ENCODE measurements at places on chromosomes 7 and 10. TPM values are rescaled to one million over a fixed set of nuclear protein-coding genes. Genes with fewer than 3 reads are reported as not detected.

PRSS2 gene
- total RNA-seq: 9.0 TPM

DNA sequence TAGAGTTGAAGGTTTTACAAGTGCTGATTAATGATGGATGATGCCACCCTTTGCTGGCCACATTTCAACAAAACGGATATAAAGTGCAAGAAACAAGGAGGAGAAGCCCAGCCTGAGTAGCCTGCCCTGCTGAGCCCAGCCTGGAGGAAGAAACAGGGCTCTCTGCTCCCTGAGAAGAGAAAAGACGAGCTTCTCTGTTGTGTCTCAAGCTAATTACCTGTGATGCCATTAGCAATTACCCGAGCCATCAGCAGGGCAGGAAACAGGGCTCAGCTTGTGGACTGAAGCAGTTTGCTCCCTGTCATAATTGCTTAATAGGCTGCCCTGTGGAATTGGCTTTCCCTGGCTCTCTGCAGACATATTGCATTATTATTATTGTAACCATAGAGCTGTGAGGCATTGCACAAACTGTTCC is 709.3 kb upstream of the AUTS2 start:
- no peak for DNase-seq

- DNase-seq: no peak
Measured at GRCh38 chr10:72846238-72846637, 47.3 kb upstream of the OIT3 start.

- no peak for DNase-seq
Measured at GRCh38 chr7:82359426-82359825, 84.2 kb downstream of the CACNA2D1 start.

- peak; percentile 88 for DNase-seq
Measured at GRCh38 chr10:71314028-71314693, 4.9 kb upstream of the SLC29A3 start.

CXCL12 gene
- 206 TPM for total RNA-seq

DNA sequence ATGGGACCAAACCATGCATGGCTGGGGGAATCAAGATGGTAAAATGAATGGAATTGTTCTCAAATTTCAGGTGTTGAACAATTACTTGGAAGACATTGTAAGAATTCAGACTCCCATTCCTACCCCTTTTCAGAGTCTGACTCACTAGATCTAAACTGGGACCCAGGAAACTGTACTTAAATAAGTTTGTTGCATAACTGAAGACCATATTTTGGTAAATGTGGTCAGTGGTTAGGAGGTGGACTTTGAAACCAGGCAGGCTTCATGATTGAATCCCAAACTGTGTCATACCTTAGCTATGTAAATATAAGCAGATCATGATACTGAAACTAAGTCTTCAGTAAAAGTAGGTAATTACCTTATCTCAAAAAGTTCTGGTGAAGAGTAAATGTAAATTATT is 41.7 kb downstream of the ZWINT start:
- DNase-seq: no peak

- DNase-seq: peak; percentile 65
Measured at GRCh38 chr10:131875501-131875900, 25.3 kb upstream of the PPP2R2D start.

DNA sequence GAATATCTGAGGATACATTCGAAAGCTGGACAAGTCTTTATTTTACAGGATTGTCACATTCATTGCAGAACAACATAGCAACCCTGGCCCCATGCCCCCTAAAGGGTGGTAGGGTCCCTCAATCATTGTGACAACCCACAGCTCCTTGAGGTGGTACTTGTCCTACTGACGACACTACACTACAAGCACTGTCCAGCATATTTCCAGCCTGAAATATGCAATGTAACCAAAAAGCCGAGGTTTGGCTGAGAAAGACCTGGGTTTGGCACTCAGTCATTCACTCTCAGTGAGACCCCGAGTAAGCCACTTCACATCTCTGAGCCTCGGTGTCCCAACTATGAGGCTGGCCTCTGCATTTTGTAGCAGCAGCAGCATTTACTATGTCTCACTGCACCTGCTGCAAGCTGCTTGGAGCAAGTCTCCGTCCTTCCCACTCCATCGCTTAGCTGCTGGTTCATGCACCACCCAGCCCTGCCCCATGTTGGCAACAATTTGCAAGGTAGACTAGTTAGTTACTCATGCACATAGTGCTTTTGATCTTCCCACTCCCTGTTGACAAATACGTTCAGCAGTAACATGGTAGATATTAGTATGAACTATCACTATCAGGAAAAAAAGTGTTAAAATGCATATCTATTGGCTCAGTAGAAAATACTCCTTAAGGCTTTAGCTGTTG is 43.6 kb upstream of the TNPO3 start:
- no peak for DNase-seq

DNA sequence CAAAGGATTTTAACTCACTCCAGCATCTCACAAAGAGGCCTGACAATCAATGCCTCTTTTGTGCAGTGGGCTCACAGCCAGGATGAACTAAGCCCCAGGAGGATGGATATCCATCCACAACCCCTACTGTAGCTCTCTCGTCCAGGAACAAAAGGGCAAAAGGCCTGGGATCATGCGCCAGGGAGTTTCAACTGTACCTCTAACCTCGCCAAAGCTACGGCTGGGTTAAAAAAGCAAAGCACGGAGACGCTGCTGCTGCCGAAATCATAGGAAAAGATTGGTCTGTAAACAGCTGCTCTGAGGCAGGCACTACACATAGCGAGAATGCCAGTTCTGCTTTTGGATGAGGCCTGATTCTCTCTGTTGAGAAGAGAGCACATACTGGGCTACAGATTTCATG is 32.1 kb downstream of the VSTM4 start:
- no peak for DNase-seq

GRCh38 chr7:24917510-24918239 is 62.3 kb downstream of the OSBPL3 start:
- DNase-seq: no peak

PLPP4 gene
- not detected for total RNA-seq

DNA sequence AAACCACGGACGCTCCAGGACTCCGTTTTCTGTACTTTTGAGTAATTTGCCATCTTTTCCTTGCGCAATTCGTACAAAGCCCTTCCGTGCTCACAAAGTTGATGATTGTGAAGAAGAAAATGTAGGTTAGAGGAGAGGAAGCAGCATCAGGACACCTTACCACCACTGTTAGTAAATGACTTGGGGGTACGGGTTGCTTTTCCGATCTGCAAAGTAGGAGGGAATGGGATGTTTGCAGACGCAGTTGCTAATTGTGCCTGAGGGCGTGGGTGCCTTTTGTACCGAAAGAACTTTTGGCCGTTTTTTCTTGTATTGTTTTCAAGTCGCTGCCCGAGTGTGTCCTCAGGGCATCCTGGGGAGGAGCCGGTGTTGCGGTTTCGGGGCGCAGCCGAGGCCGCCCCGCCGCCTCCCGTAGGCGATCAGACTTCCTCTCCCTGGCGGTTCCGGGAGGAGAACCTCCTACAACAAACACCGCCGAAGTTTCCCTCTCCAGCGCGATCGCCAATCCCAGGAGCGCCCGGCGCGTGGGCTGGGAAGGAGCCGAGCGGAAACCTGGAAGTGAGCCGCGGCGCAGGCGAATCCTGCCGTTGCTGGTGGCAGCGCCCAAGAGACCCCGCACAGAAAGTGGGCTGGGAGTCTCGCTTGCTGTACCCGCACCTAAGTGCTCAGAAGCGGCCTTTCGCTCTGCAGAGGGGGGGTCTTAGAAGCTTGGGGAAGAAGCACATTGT is 1.0 kb downstream of the PRR15 start:
- peak; percentile 89 for DNase-seq

DNA sequence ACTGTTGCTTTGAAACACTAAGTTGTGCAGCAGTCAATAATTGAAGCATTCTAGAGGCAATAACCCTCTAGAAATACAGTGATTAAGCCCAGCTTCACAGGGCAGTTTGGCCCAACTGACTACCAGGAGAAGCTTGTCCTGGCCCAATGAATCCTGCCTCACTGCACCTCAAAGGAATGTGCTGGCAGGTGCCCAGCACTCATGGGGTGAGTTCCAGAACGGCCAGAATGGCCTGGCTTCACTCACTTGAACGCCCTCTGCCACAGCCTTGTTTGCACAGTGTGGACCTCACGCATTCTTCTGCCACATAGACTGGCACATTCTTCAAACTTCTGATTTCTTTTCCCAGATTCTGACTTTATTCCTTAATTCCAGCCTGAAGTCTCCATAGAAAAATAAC is 6.6 kb upstream of the ITIH2 start:
- DNase-seq: no peak

ADAM8 gene
- 7.0 TPM for total RNA-seq

GRCh38 chr7:19269301-19269700 is 124.1 kb upstream of the FERD3L start:
- no peak for DNase-seq
